ENCODE measurements at places on chromosomes 5 and 9. TPM values are rescaled to one million over a fixed set of nuclear protein-coding genes. Genes with fewer than 3 reads are reported as not detected.

MZB1 gene
- 0.43 TPM for total RNA-seq

SH3PXD2B gene
- total RNA-seq: 32.2 TPM

FGF18 gene
- under 0.01 TPM for total RNA-seq

REEP2 gene
- total RNA-seq: 13.0 TPM

IRX2 gene
- 3.0 TPM for total RNA-seq

PLCXD3 gene
- total RNA-seq: 0.32 TPM

IGFBPL1 gene
- total RNA-seq: not detected

EQTN gene
- not detected for total RNA-seq

PKD2L2 gene
- not detected for total RNA-seq

C5orf52 gene
- not detected for total RNA-seq
